Activated CD8-positive, alpha-beta memory T cell treated with anti-CD3 and anti-CD28 coated beads for 48 hours (primary cell): ENCODE measurements at places on chromosomes 3 and 15.

GRCh38 chr15:59492389-59493377 is 54.7 kb downstream of the FAM81A start:
- DNase-seq: no peak

DNA sequence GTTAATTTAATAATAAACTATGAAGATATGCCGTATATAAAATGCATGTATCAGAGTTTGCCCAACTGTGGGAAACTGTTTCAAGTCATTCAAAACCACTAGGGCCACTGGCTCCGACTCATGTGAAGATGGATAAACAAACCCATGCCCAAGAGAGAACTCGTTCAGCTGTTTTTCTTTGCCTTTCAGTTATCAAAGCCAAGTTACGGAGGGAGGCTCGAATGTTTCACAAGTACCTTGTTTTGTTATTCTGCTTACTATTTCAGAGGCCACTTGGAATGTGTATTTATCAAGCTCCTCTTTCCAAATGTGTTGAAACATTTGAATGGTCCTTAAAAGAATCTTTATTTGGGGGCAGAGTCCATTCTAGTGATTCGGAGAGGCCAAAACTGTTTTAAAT is 82.1 kb downstream of the DUT start:
- no peak for DNase-seq

DNA sequence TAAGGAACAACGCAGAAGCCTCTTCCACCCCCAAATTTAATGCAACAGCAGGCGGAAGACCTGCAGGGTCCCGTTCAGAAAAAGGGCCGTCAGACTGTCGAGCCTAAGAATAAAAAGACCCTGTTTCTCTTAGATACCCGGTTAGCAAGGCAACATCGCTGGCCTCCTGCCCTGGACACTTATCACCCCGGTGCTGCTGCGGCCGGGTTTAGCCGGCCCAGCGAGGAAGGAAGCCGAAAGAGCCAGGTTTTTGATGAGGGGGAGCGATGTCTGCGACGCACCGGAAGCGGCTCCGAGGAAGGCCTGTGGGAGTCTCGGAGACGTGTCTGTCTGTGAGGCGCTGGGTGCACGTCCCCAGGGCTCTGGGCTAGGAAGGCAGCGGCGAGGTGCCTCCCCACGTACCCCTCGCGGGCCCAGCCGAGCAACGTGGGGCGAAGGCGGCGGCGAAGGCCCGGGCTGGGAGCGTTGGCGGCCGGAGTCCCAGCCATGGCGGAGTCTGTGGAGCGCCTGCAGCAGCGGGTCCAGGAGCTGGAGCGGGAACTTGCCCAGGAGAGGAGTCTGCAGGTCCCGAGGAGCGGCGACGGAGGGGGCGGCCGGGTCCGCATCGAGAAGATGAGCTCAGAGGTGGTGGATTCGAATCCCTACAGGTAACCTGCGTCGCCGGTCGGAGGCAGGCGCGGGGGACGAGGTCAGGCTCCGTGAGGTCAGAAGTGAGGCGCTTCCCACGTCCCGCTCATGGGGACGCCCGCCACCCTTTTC is at the start of gene UBA5:
Gene UBA5, plus strand, starts transcription at position 278 of the 759 bp plus-strand sequence. Its CDS starts 209 bp downstream, at position 487.
- DNase-seq: peak; percentile 58

GRCh38 chr15:68106656-68107055 is 52.5 kb downstream of the PIAS1 start:
- no peak for DNase-seq

- DNase-seq: no peak
Measured at GRCh38 chr3:144774897-144775296, 803.3 kb downstream of the DIPK2A start.

GRCh38 chr3:11275926-11276325 is 3.7 kb downstream of the ATG7 start:
- DNase-seq: no peak

- DNase-seq: no peak
Measured at GRCh38 chr3:183578179-183578578, 22.7 kb upstream of the KLHL6 start.

DNA sequence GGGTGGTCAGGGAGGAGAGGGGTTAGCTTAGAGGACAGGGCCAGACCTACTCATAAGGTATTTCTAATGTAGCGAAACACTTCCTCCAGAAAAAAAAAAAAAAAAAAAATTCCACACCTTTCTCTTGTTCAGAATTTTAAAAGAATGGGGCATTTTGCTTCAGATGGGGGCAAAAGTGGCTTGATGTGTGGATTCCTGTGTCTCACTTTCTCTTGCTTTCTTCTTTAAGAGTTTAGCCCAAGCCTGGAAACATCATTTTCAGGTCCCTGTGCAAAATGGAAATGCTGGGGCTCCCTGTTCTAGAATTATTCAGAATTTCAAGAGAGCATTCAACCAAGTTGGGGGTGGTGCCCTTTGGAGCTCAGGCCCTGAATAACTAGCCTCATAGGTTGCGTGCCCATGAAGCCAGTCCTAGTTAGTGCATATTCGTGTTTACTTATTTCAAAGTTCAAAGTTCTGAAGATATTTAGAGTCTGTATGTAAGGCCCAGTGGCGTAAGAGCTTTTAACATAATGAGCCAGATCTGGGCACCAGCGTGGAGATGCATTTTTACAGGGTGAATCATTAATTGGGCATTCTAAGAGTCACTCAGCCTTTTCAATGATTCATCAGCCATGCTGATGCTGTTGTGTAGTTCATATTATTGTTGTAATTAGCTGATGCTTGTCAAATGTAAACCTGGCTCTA is 104.5 kb downstream of the RPLP1 start:
- no peak for DNase-seq

GRCh38 chr15:26065723-26066122 is 202.6 kb upstream of the ATP10A start:
- no peak for DNase-seq

DNA sequence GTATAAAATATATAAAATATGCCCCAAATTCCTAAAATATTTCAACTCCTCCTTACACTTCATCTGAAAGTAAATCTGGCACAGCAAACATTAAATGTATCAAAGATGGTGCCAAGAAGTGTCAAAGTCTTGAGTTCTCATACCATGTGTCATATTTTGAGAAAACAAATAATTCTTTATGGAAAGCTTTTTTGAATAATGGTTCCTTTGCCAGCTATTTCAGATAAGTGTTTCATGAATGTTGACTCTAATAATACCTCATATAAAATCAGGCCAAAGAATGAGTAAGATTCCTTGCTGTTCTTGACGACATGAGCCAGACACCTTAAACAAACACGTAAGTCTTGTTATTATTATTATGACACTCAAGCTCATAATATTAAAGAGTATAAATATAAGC is 30.3 kb upstream of the ZNF385D start:
- DNase-seq: no peak

DNA sequence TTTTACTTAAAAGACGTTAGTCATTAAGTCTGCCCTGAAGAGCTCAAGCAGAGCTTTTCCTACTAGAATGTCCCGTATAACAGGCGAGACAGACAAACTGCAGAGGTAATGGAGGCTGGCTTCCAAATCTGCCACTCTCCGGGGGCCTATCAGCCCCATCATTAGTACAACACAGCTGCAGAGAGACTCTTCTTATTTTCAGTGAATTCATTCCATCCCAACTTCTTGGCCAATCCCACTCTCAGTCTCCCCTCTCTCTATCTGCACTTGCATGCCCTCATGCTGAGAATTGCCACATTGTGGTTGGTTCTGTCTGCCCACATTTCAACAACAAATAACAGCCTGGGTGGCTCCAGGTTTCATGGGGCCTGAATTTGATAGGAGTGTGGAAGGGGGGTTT is 412.7 kb downstream of the ERC2 start:
- no peak for DNase-seq

DNA sequence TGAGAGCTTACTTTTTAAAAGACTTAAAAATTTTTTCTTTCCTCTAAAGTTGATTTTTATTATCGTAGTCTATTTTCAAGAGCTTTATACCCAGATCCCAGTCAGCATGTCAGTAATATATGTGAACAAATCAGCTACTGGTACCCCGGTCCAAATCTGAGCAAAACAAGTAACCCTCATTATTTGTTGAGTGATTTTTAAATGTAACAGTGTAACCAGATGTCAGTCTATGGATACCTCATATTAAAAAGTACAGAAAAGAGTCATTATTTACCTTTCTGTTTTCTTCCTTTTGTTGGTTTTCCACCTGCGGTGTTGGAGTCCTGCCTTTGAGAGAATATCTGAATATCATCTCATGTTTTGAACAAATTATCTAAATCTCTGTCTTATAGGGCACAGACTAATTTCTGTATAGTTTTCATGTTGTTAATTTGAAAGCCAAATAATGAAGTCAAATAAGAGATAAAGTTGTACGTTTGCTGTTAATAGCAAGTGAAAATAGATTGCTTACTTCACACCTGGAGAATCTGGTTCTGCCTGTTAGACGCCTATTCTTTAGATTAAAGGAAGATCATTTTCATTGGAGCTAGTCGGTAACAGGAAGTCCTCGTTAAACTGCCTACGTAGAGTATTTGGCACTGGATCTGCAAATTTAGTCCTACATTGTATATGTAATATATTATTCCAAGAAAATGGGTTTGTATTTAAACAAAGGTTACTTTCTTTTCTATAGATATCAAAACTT is at the start of gene STX19:
Gene STX19, minus strand, starts transcription at position 505 of the 745 bp plus-strand sequence. CDS start 13,328 bp downstream, outside the sequence.
- DNase-seq: no peak

DNA sequence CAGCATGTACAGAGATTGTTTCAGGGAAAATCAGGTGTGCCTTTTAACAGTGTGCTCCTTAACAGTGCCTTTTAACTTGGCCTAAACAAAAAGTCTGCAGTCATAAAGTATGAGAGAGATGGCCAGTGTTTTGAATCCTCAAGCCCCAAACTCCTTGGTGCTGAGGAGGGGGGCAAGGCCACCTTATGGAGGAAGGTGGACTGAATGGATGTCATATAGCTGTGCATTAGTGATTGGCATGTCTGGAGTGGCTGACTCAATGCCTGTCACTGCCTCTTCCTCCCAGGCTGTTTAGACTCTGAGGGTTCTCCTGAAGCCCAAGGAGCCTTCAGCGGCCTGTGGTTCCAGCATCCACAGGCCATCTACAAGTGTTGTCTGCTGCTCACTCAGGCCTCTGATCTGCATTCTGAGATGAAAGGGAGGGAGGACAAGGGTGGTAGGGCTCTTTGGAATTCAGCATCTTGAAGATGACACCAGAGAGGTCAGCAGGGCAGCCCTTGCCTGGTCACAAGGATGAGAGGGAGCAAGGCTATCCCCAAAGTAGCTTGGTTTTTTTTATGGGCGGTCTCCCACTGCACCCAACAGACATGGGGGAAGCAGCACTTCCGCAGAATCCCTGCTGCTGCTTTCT is 1.5 kb downstream of the FOXL2NB start:
- no peak for DNase-seq

DNA sequence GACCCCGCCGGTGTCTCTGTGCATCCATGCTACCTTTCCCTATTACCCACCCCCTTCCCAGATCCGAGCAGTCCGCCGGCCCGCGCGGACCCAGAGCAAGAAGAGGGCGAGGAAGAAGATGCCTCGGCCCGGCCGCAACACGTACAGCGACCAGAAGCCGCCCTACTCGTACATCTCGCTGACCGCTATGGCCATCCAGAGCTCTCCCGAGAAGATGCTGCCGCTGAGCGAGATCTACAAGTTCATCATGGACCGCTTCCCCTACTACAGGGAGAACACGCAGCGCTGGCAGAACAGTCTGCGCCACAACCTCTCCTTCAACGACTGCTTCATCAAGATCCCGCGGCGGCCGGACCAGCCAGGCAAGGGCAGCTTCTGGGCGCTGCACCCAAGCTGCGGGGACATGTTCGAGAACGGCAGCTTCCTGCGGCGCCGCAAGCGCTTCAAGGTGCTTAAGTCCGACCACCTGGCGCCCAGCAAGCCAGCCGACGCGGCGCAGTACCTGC is 788 bp downstream of the FOXB1 start:
- DNase-seq: no peak

GRCh38 chr15:89971592-89971997 is 29.5 kb upstream of the ZNF710 start:
- DNase-seq: peak; percentile 13

GRCh38 chr3:31936420-31937060 is 44.5 kb downstream of the OSBPL10 start:
- no peak for DNase-seq

DNA sequence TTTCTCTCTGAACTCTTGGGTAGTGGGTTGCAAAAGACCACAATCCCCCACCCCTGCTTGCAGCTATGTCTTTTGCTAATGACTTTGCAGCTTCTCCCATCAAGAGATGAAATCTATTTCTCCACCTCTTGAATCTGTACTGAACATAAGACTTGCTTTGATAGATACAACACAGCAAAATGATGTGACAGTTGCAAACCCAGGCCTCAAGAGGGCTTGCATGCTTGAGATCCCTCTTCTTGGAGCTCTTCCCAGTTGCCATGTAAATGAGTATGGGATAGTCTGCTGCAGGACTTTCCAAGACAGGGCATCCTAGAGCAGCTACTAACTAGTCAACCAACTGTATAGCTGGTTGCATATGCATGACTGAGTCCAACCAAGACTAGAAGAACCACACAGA is 783.6 kb downstream of the PDCD6IP start:
- DNase-seq: no peak

DNA sequence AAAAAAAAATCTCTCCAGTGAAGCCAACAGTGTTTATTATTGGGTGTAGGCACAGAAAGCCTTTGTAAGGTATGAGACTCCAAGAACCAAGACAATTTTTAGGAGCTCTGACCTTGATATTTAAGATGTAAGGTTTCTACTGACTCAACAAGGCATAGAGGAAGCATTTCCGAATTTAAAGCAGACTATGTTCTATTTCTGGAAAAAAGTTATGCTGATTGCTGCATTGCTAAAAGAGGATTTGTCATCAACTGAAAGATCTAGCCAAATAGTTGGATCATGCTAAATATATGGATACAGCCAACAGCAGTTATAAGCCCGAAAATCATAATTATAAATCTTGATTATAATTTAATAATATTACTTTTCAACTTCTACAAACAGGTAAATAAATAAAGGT is 53.3 kb upstream of the MELTF start:
- DNase-seq: no peak

DNA sequence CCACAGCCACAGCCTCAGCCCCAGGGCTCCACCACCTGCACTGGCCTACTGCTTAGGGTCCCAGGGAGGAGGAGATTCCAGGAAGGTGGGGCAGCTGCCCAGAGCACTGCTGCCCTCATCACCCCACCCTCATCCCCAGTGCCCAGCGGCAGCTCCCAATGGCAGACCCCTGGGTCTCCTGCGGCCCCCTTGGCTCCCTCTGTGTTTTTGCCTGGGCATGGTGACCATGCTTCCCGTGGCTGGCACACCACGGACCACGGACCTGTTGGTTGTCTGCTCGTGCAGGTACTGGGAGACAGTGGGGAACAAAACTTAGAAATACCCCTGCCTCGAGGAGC is 2.7 kb downstream of the CHST13 start:
- no peak for DNase-seq

- no peak for DNase-seq
Measured at GRCh38 chr3:188878076-188878475, 293.7 kb upstream of the TPRG1 start.

- no peak for DNase-seq
Measured at GRCh38 chr3:101898752-101899169, 49.4 kb downstream of the NFKBIZ start.

DNA sequence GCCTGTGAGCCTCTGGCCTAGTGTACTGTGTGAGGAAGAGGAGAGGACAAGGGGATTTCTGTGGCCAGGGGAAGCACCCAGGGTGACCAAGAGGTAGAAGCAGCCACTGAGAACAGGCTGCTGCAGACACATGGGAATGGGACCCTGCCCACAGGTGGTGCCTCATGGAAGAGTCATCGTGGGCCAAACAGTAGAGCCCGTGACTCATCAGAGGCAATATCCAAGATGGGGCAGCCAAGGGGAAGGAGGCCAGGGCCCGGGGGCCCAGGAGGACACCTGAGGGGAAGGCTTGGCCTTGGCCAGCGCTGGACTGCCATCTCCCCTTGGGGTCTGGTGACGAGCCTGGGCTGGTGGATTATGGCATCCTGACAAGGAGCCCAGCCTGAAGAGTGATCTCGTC is 275.0 kb upstream of the LYSMD4 start:
- DNase-seq: no peak

- DNase-seq: no peak
Measured at GRCh38 chr3:8311321-8311720, 190.3 kb upstream of the LMCD1 start.
